ENCODE measurements at places on chromosomes 11 and 22. TPM values are rescaled to one million over a fixed set of nuclear protein-coding genes. Genes with fewer than 3 reads are reported as not detected.

GRCh38 chr11:3201112-3201581, 17.5 kb downstream of the MRGPRG start:
- no peak overlapping the region for H3K4me3 ChIP-seq
- H3K27ac ChIP-seq, result no peak overlapping the region
- no peaks in the 10 kb centered on the region for H3K36me3 ChIP-seq

DNA sequence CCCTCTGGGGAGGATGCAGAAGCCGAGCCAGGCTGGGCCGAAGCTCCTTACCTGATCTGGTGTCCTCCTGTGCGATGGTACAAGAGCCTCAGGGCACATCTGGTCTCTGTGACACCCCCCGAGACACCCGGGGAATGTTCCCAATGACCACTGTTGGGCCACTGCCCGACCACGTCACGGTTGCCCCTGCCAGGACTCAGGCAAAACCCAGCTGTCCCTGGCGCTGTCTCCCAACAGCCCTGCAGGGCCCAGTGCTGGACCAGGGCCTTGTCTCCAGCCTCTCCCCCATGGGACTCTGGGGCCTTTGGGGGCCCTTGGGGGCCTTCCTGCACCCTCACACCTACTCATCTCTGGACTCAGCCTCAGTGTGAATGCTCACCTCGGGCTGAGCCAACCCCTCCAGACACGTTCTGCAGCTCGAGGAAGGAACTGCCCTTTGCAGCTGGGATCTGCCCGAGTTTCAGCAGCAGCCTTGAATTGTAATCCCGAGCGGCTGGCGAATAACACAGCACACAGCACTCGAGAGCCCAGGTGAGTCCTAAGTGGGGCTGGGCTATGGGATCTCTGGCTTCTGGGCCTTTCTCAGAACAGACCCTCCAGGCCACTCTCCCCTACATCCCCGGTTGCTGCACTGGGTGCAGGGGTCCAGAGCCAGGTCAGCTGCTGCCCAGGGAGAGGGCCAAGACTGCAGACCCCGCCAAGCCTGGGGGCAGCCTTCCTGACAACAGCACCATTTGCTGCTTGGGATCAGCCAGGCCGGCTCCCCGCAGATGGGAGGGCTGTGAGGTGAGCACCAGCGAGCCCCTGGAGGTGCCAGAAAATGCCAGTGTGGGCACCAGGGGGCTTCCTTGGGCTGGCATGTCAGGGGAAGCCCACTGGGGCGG, 39.8 kb downstream of the RTN4R start:
- H3K36me3 ChIP-seq, result no peaks in the 10 kb centered on the region
- no peak overlapping the region for H3K27ac ChIP-seq
- H3K4me3 ChIP-seq, result no peak overlapping the region
- DNase-seq, result no peak
- peaks cover 28% of the 10 kb centered on the region for H3K27me3 ChIP-seq

DNA sequence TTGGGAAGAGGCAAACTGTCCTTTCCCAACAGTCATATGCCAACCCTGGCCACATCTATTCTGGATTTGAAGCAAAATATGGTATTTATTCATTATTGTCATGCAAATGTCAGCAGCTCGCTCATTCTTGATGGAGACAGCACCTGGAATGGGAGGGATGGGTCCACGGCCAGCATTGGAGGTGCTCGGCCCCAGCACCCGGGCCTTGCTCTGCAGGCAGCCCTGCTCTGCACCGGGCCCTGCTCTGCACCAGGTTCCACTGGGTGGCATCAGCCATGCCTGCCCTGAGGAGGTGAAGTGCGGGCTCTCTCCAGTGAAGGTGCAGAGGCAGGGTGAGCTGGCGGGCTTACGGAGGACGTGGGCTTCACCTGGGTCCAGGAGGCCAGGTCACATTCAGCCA, 19.8 kb downstream of the LRP5 start:
- H3K27ac ChIP-seq, result no peak overlapping the region
- no peaks in the 10 kb centered on the region for H3K36me3 ChIP-seq
- H3K27me3 ChIP-seq, result no peaks in the 10 kb centered on the region
- H3K4me3 ChIP-seq, result no peak overlapping the region
- H3K4me1 ChIP-seq, result peaks cover 14% of the 10 kb centered on the region

GRCh38 chr11:110491577-110492320, 62.0 kb downstream of the FDX1 start:
- DNase-seq, result no peak
- H3K27me3 ChIP-seq, result no peaks in the 10 kb centered on the region
- H3K4me1 ChIP-seq, result no peaks in the 10 kb centered on the region
- no peak overlapping the region for H3K4me3 ChIP-seq

DNA sequence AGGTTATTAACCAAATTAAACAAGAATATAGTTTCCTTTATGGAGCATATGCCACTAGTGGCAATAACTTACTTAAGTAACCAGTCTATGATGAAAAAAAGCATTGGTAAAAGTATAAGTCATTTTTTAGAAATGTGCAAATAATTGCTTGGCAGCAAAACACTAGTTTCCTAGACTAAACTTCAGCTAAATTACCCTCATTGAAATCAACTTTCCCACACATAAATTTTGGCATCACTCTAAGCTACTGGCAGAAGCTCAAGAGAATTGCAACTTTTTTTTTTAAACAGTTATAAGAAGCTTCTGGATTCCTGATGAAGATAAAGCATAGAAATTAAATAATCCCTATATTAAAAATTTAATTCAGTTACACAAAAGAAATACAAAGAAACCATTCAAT, 12.5 kb downstream of the CCDC34 start:
- no peak overlapping the region for H3K27ac ChIP-seq
- H3K4me3 ChIP-seq, result no peak overlapping the region
- no peaks in the 10 kb centered on the region for H3K27me3 ChIP-seq
- DNase-seq, result no peak
- peaks cover 6% of the 10 kb centered on the region for H3K36me3 ChIP-seq
- peaks cover 30% of the 10 kb centered on the region for H3K4me1 ChIP-seq

DNA sequence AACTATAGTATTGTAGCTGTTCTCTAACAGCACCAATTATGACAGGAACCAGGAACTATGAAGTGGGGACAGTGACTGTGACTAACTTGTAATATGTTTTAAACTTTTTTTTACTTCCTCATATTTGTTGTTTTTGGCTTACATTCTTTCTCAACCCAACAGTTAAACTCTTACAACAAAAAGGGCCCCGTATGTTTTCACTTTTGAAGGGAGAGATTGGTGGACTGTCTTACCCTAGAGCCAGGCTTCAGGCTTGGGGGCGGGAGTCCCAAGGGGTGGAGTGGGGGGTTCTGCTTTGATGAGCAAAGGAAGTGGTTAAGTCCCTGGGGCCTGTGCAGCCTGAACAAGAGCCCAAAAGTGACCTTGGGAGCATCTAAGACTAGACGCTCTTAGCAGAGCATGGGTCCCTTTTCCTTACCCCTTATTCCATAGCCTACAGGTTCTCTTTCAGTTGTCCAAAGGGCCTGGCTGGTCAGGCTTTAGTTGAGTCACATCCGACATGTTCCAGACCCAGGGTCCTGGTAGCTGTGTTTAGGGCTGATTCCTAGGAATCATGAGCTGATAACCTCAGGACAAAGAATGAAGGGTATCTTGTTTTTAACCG, 38.8 kb downstream of the STIM1 start:
- peak; percentile 80 for DNase-seq
- peak overlapping the region; percentile 66 for H3K27ac ChIP-seq
- no peaks in the 10 kb centered on the region for H3K27me3 ChIP-seq
- H3K36me3 ChIP-seq, result no peaks in the 10 kb centered on the region
- no peak overlapping the region for H3K4me3 ChIP-seq

- DNase-seq, result no peak
- H3K4me1 ChIP-seq, result peaks cover 12% of the 10 kb centered on the region
- no peak overlapping the region for H3K27ac ChIP-seq
- no peaks in the 10 kb centered on the region for H3K36me3 ChIP-seq
- H3K4me3 ChIP-seq, result no peak overlapping the region
- no peaks in the 10 kb centered on the region for H3K27me3 ChIP-seq
Measured at GRCh38 chr11:126111458-126112116, 48.9 kb upstream of the CDON start.

DNA sequence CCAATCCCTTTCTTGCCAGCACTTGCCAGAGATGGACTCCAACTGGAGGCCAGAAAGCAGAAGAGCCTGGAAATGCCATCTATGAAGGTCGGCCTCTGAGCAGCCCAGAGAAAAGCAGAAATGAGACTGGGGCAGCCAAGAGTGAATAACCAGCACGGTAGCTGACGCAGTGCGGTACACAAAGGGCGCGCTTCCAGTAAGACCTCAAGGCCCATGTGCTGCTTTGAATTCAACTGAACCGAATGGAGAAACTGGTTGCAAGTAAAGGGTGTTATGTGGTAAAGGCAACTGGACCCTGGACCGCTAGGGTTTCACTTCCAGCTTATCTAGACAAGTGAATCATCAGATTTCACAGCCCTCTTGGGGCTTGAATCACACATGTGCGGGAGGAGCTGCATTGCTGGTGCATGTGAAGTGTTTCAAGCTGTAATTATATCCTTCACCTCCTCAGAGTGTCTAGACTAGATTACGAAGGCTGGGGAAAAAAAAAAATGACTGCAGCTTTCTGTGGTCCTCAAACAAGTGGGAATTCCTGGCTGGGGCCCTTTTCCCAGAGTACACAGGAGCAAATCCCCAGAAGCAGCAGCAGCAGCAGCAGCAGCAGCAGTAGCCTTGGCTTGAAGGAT, 128.9 kb downstream of the CCDC34 start:
- no peaks in the 10 kb centered on the region for H3K36me3 ChIP-seq
- H3K4me1 ChIP-seq, result peaks cover 28% of the 10 kb centered on the region
- H3K27me3 ChIP-seq, result no peaks in the 10 kb centered on the region

GRCh38 chr11:97641988-97642387, 1252.2 kb downstream of the JRKL start:
- H3K4me3 ChIP-seq, result no peak overlapping the region
- H3K36me3 ChIP-seq, result no peaks in the 10 kb centered on the region
- no peaks in the 10 kb centered on the region for H3K4me1 ChIP-seq
- no peaks in the 10 kb centered on the region for H3K27me3 ChIP-seq
- no peak overlapping the region for H3K27ac ChIP-seq
- DNase-seq, result no peak

DNA sequence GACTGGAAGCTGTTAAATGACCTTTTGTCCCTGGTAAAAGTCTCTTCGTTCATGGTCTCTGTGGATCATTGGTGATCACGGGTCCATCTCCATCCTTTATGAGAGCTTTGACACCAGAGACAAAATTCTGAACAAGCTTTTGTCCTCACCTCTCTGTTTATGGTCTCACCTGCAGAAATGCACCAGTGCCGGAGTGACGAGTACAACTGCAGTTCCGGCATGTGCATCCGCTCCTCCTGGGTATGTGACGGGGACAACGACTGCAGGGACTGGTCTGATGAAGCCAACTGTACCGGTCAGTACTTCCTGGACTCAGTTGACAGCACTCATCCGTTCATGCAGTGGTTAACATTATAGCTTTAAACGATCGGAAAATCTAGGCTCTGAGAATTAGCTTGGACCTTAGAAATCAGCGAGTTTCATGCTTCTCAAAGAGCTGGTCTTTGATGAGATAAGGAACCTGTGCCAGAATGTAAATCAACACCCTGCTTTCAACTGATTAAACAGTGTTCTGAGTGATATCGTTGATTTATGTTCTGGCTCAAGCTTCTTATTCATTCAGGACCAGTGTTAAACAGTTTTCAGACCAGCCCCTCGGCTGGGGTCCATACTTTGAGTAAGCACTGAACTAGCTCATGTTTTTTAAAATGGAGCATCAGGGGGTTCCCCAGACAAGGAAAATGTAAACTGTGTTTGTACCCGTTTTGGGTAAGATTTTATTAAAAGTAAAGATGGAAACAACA, 124.5 kb upstream of the SORL1-AS1 start:
- H3K27ac ChIP-seq, result no peak overlapping the region
- H3K4me1 ChIP-seq, result no peaks in the 10 kb centered on the region
- H3K4me3 ChIP-seq, result no peak overlapping the region
- H3K27me3 ChIP-seq, result no peaks in the 10 kb centered on the region

- DNase-seq, result no peak
- H3K27me3 ChIP-seq, result peaks cover 31% of the 10 kb centered on the region
- H3K36me3 ChIP-seq, result no peaks in the 10 kb centered on the region
- H3K4me1 ChIP-seq, result peaks cover 5% of the 10 kb centered on the region
- no peak overlapping the region for H3K27ac ChIP-seq
Measured at GRCh38 chr22:50695421-50696250, 23.0 kb downstream of the SHANK3 start.

GRCh38 chr11:12200991-12201985, 90.9 kb downstream of the MICAL2 start:
- no peaks in the 10 kb centered on the region for H3K27me3 ChIP-seq
- no peak overlapping the region for H3K4me3 ChIP-seq
- peaks cover 38% of the 10 kb centered on the region for H3K4me1 ChIP-seq
- DNase-seq, result no peak
- H3K27ac ChIP-seq, result peak overlapping the region; percentile 89

GRCh38 chr11:7523416-7524210, 9.8 kb downstream of the PPFIBP2 start:
- H3K4me1 ChIP-seq, result no peaks in the 10 kb centered on the region
- H3K27ac ChIP-seq, result no peak overlapping the region
- DNase-seq, result no peak
- H3K27me3 ChIP-seq, result no peaks in the 10 kb centered on the region
- H3K4me3 ChIP-seq, result no peak overlapping the region

- H3K4me1 ChIP-seq, result no peaks in the 10 kb centered on the region
- H3K27ac ChIP-seq, result no peak overlapping the region
- no peaks in the 10 kb centered on the region for H3K27me3 ChIP-seq
- H3K36me3 ChIP-seq, result peaks cover 11% of the 10 kb centered on the region
- no peak for DNase-seq
Measured at GRCh38 chr11:977830-978720, 52.4 kb downstream of the AP2A2 start.

DNA sequence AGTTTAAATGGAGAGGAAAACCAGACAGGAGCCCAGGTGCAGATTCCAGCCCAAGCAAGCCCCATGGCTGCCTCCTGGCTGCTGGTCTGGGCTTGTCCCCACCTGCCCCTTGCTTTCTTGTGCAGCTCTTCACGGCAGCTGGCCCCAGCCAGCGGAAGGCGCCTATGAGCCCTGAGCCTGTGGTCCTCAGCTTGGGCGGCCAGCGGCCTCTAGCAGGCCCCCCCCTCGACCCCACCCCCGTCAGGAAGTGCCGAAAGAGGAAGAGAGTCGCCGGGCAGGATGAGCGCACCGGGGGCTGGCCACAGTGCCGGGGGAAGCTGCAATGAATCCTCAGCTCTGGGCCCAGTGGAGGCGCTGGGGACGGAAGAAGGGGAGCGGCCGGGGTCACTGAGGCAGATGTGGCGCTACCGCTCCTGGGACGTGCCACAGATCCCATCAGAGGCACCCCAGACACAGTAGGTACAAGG, 2.1 kb upstream of the DGKZ start:
- DNase-seq, result no peak
- H3K27ac ChIP-seq, result no peak overlapping the region
- H3K27me3 ChIP-seq, result no peaks in the 10 kb centered on the region
- H3K4me3 ChIP-seq, result no peak overlapping the region
- peaks cover 8% of the 10 kb centered on the region for H3K36me3 ChIP-seq

CAPN5 gene
- 8.7 TPM for total RNA-seq

SPI1 gene
- total RNA-seq, result not detected

PDE3B gene
- 0.03 TPM for total RNA-seq

KDM4E gene
- not detected for total RNA-seq

GRIK4 gene
- not detected for total RNA-seq

MYO7A gene
- total RNA-seq, result not detected
